ENCODE measurements at places on chromosomes 7 and 10. TPM values are rescaled to one million over a fixed set of nuclear protein-coding genes. Genes with fewer than 3 reads are reported as not detected.

- peaks cover 5% of the 10 kb centered on the region for H3K36me3 ChIP-seq
- no peak overlapping the region for H3K4me3 ChIP-seq
- DNase-seq, result no peak
- no peaks in the 10 kb centered on the region for H3K27me3 ChIP-seq
- H3K4me1 ChIP-seq, result peaks cover 5% of the 10 kb centered on the region
- no peak overlapping the region for H3K27ac ChIP-seq
These were observed 38.1 kb downstream of the WASL start for GRCh38 chr7:123710683-123711082.

DNA sequence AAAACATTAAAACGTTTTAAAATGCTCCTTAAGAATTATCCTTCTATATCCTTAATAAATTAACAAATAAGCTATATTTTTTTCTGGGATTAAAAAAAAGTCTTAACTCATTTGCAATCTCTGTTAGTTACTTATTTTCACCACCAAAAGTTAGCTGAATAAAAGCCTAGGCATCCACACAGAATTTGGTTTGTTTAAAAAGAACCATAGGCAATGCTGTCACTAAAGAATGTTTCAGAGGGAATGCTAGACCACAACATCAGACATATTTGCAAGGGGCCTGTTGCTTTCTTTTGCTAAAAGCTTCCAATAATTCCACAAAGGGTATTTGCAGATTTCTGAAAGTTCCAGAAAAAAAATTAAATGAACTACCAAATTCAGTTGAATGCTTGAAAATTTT is 244.2 kb downstream of the POU6F2 start:
- DNase-seq, result no peak
- no peak overlapping the region for H3K4me3 ChIP-seq
- no peak overlapping the region for H3K27ac ChIP-seq
- no peaks in the 10 kb centered on the region for H3K36me3 ChIP-seq
- peaks cover 3% of the 10 kb centered on the region for H3K27me3 ChIP-seq

DNA sequence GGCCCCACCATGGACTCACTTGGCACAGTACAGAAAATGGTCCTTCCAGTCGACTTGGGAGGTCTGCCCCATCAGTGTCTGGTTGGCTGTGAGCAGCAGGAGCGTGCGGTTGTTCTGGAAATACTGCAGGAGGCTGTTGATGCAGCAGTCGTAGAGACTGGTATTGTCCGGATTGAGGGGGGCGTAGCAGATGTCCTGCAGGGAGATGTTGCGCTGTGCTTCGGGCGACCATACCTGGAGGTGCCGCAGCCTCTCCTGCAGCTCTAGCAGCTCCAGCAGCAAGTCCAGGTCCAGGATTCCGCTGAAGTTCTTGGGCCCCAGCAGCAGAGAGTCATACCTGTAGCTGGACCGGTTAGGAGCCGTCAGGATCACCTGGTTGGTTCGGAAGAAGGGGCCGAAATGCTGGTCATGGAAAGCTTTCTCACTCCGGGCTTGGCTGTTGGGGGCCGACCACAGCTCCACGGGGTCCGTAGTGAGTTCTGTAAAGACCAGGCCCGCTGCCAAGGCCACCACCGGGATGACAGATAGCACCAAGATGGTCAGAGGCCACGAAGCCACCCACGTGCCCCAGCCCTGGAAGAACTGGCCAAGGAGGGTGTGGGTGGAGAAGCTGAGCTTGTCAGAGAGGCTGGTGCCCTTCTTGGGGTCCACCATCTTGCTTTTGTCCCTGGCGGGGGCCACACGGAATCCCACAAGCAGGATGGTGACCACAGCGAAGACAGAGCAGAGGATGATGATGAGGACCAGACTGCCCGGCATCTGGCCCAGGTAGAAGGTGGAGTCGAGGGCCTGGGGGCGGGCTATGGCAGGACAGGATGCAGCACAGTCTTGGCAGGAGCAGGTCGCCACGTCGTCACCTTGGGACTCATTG is 2.1 kb downstream of the NPC1L1 start:
- H3K36me3 ChIP-seq, result no peaks in the 10 kb centered on the region
- no peak overlapping the region for H3K27ac ChIP-seq
- peaks cover 14% of the 10 kb centered on the region for H3K4me1 ChIP-seq
- peak overlapping the region; percentile 73 for H3K4me3 ChIP-seq
- no peaks in the 10 kb centered on the region for H3K27me3 ChIP-seq
- DNase-seq, result no peak

- H3K36me3 ChIP-seq, result peaks cover 13% of the 10 kb centered on the region
- H3K27me3 ChIP-seq, result no peaks in the 10 kb centered on the region
- no peaks in the 10 kb centered on the region for H3K4me1 ChIP-seq
- H3K27ac ChIP-seq, result no peak overlapping the region
These were observed 13.6 kb downstream of the TMEM236 start for GRCh38 chr10:17765602-17766001.

DNA sequence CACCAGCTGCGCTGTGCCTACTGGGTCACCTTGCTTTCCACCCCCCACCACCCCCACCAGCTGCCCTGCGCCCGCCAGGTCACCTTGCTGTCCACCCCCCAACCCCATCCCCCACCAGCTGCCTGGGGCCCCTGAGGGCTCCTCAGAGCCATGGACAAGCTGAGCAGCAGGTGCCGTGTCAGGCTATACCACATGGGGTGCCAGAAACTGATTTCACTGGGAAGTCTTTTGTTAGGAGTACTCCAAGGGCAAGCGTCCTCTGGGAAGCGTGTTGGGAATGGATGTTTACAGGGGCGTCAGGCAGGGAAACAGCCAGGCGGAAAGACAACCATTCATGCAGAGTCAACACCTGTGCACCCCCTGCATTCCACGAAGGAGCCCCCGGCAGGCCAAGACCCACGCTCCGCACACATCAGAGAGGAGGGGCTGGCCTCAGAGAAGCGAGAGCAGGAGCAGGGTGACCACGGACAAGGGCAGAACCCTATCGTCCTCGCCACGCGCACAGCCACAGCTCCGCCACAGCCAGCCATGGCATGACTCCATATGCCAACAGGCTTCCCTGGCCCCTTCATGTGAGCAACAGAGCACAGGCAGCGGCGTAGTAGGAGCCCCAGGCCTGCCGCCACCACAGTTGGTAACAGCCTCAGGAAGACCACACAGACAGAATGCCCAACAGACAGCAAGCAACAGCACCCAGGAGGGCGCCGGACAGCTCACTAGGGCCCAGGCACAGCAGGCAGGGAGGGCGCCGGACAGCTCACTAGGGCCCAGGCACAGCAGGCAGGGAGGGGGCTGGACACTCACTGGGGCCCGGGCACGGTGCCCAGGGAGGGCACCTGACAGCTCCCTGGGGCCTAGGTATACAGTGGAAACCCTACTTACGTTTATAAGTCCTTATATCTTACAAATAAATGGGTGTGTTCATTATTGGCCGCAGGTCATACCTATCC is 180.8 kb downstream of the MAD1L1 start:
- no peaks in the 10 kb centered on the region for H3K27me3 ChIP-seq
- no peak for DNase-seq
- no peaks in the 10 kb centered on the region for H3K36me3 ChIP-seq
- H3K4me3 ChIP-seq, result no peak overlapping the region
- H3K27ac ChIP-seq, result no peak overlapping the region

DNA sequence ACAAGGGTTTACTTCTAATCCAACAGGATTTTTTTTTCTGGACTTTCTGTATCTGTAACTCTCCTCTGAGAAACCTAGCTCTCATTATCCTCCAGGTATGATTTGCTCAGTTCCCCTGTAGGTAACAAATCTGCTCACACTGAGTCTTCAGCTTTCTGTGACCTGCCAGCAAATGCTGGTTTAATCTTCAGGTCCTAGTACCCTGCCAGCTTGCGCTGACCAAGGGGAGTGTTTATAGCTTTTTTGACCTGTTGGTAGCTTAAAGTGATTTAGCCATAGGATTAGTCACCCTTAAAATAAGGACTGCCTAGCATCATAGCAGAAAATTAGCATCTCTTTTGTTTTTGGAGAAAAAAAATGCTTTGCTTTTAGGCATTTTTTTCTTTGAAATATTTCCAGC is 22.4 kb downstream of the SND1 start:
- no peaks in the 10 kb centered on the region for H3K4me1 ChIP-seq
- H3K36me3 ChIP-seq, result peaks cover 12% of the 10 kb centered on the region
- no peak overlapping the region for H3K27ac ChIP-seq
- H3K27me3 ChIP-seq, result no peaks in the 10 kb centered on the region
- no peak for DNase-seq

- H3K27ac ChIP-seq, result no peak overlapping the region
- H3K27me3 ChIP-seq, result no peaks in the 10 kb centered on the region
- no peaks in the 10 kb centered on the region for H3K36me3 ChIP-seq
- no peaks in the 10 kb centered on the region for H3K4me1 ChIP-seq
- H3K4me3 ChIP-seq, result no peak overlapping the region
These were observed 2.3 kb downstream of the ICA1 start for GRCh38 chr7:8259586-8260222.

- DNase-seq, result no peak
- H3K36me3 ChIP-seq, result no peaks in the 10 kb centered on the region
- no peaks in the 10 kb centered on the region for H3K4me1 ChIP-seq
- H3K27ac ChIP-seq, result no peak overlapping the region
- no peaks in the 10 kb centered on the region for H3K27me3 ChIP-seq
These were observed 22.7 kb upstream of the NPTX2 start for GRCh38 chr7:98594348-98594747.

GRCh38 chr10:62769574-62770242 is 34.8 kb upstream of the ADO start:
- H3K4me1 ChIP-seq, result peaks cover 10% of the 10 kb centered on the region
- H3K36me3 ChIP-seq, result no peaks in the 10 kb centered on the region
- no peak overlapping the region for H3K4me3 ChIP-seq
- H3K27ac ChIP-seq, result no peak overlapping the region
- H3K27me3 ChIP-seq, result peaks cover 3% of the 10 kb centered on the region

GRCh38 chr10:19014034-19014433 is 34.6 kb upstream of the MALRD1 start:
- H3K27ac ChIP-seq, result no peak overlapping the region
- no peaks in the 10 kb centered on the region for H3K27me3 ChIP-seq
- H3K4me3 ChIP-seq, result no peak overlapping the region
- H3K4me1 ChIP-seq, result peaks cover 6% of the 10 kb centered on the region
- H3K36me3 ChIP-seq, result no peaks in the 10 kb centered on the region

DNA sequence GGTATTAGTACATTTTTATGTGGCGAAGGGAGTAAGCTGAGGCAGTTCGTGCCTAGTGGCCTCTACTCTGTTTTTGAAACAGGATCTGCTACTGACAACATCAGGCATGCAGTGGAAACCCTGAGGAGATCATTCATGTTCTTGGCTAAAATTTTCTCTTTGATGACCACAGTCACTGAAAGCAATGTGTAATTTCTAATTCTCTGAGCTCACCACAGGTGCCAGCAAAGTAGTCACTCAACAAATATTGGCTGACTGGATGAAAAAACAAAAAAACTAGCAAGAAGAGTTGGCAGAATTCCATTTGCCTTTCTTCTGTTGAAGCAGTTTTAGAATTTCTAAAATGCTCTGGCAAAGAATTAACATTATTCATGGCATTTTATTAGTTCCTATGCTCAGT is 176.5 kb upstream of the KCTD7 start:
- DNase-seq, result no peak
- H3K4me3 ChIP-seq, result no peak overlapping the region
- H3K4me1 ChIP-seq, result no peaks in the 10 kb centered on the region
- no peak overlapping the region for H3K27ac ChIP-seq
- H3K36me3 ChIP-seq, result peaks cover 4% of the 10 kb centered on the region

DNA sequence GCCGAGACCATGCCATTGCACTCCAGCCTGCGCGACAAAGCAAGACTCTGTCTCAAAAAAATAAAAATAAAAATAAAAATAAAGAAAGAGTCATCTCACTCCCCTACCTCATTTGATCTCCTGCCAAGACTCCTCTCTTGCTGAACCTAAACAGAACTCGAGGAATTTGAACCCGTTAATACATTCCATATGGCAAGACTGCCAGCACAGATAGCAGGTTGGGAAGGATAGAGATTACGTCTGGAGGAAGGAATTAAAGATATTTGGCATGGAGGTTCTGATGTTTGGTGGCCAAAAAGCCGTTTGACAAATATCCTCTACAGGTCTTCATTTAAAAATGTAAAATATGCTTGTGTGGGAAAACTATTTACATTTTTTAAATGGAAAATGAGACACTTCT is 549.6 kb downstream of the HTR7 start:
- no peaks in the 10 kb centered on the region for H3K36me3 ChIP-seq
- H3K27me3 ChIP-seq, result peaks cover 3% of the 10 kb centered on the region
- no peak for DNase-seq
- H3K4me3 ChIP-seq, result no peak overlapping the region
- no peak overlapping the region for H3K27ac ChIP-seq
- H3K4me1 ChIP-seq, result no peaks in the 10 kb centered on the region

Gene PAX4
- 0.81 TPM for polyA plus RNA-seq

Gene SPDYE6
- not detected for polyA plus RNA-seq

Gene POM121
- 21.6 TPM for polyA plus RNA-seq

Gene MYPN
- 0.01 TPM for polyA plus RNA-seq

Gene PRTFDC1
- polyA plus RNA-seq, result 28.1 TPM

Gene CYP2W1
- polyA plus RNA-seq, result 1.4 TPM

Gene ZNF488
- 40.0 TPM for polyA plus RNA-seq
